ENCODE measurements at places on chromosomes 2 and 18. TPM values are rescaled to one million over a fixed set of nuclear protein-coding genes. Genes with fewer than 3 reads are reported as not detected.

STEAP3 gene
- total RNA-seq, result 30.7 TPM

CRACDL gene
- total RNA-seq, result not detected

DLX1 gene
- total RNA-seq, result 0.55 TPM

ATP8B1 gene
- 9.5 TPM for total RNA-seq

PLCL1 gene
- total RNA-seq, result 1.5 TPM

TLX2 gene
- total RNA-seq, result not detected

PROKR1 gene
- total RNA-seq, result not detected

VIT gene
- 0.30 TPM for total RNA-seq

FAP gene
- total RNA-seq, result 272 TPM

AGFG1 gene
- total RNA-seq, result 33.9 TPM

CDH19 gene
- total RNA-seq, result not detected

ABCG5 gene
- not detected for total RNA-seq

SPDYA gene
- 0.89 TPM for total RNA-seq

CFAP65 gene
- not detected for total RNA-seq

RHOB gene
- 89.1 TPM for total RNA-seq

ARHGEF4 gene
- total RNA-seq, result 7.4 TPM

ELOA2 gene
- not detected for total RNA-seq

MALT1 gene
- 38.4 TPM for total RNA-seq

SRD5A2 gene
- not detected for total RNA-seq

LHCGR gene
- total RNA-seq, result not detected
